Stimulated activated CD8-positive, alpha-beta memory T cell treated with anti-CD3 and anti-CD28 coated beads, Interleukin-4, amount 100 ng/mL, for 4 hours (primary cell): ENCODE measurements at places on chromosomes 11 and 22.

DNA sequence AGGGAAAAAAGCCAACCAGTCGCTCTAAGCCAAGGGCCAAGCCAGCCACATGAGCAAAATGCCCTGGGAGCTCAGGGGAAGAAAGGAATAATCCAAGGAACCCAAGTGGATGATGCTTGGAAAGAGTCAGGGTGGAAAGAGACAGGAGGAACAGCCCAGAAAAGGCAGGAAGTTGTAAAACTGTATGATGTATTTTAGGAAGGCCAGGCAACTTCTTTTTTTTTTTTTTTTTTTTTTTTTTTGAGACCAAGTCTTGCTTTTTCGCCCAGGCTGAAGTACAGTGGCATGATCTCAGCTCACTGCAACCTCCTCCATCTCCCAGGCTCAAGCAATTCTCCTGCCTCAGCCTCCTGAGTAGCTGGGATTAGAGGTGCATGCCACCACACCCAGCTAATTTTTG is 1.6 kb downstream of the LGALS12 start:
- DNase-seq: no peak

- DNase-seq: no peak
Measured at GRCh38 chr11:86719781-86720463, 47.5 kb upstream of the ME3 start.

GRCh38 chr11:27700351-27701301 is at the start of gene BDNF:
BDNF (minus strand) TSS chr11:27700455; CDS start chr11:27658564, 41,891 bp downstream.
- DNase-seq: no peak

- DNase-seq: no peak
Measured at GRCh38 chr22:28329186-28330073, 350.2 kb downstream of the TTC28 start.

- no peak for DNase-seq
Measured at GRCh38 chr22:46596819-46597218, 23.4 kb upstream of the GRAMD4 start.
